ENCODE measurements at places on chromosomes 12 and 14.

DNA sequence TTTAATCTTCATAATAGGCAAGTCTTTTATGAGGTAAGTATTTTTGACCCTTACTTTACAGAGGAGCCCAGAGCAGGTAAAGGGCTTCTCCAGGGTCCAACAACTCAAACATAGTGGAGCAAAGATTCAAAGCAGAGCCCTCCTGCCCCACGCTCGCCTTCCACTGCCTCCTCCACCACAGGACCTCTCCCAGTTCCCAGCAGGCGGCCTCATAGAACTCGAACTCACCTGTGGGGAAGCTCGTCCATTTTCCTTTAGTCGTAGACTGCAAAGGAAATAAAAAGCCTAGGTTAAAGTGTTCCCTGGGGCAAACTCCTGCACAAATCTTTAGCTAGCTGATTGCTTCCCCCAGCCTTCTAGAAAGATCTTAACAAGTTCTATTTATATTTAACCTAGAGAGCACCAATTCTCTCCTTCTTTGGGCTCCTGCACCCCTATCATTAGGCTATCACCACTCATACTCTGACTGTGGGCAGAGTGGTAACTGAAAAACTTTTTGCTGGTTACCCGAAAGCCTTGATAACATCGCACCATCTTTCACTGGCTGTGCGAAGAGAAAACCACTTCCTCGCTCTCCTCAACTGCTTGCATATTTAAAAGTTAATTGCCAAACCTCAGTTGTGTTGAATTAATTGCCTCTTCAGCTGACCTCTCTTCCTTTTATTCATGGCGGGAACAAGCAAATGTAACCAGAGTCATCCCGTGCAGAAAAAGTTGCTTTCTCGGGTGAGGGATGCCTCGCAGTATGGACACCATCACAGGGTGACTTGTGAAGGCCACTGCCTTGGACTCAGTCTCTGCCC lies 299.6 kb downstream of the DPF3 start:
- DNase-seq, result no peak

GRCh38 chr12:15955281-15955680 lies 44.1 kb downstream of the DERA start:
- no peak for DNase-seq

GRCh38 chr12:123491481-123491880 lies 33.5 kb downstream of the SNRNP35 start:
- no peak for DNase-seq

DNA sequence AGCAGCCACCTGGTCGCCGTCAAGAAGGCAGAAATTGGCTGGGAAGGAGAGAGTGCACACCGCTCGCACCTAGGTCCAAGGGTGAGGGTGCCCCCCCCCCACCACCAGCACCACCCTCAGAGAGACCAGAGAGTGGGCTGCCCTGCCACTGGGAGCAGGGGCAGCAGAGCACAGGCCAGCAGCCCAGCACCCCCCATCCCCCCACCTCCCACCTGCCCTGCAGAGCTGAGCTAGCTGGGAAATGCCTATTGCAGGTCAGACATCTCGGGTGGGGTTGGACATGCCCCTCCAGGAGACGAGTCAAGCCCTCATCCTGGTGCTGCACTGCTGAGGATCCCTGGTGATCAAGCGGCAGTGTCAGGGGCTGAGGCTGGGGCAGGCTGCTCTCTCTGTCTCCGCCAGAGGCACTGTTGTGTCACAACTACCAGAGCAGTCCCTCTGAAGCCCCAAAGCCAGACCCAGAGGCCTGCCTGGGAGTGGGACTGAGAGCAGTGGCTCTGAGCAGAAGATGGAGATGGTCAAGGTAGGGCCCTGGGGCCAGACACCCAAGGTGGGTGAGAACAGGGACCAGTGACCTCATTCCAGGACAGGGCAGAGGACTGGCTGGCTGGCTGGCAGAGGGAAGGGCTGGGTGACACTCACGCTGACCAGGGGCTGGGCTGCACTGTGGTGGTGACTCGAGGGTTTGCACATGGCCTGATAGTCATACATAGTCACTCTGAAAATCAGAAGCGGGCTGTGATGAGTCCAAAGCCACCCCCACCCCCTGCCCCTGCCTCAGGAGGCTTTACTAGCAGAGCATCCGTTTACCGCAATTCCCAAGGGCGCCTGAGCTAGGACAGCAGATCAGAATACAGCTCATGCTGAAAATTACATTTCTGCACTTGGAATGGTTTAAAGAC lies 19.7 kb upstream of the LRTM2 start:
- peak; percentile 27 for DNase-seq
